ENCODE measurements at places on chromosomes 5 and 9. TPM values are rescaled to one million over a fixed set of nuclear protein-coding genes. Genes with fewer than 3 reads are reported as not detected.

ADAMTS12 gene
- polyA plus RNA-seq: 16.8 TPM

TAF1L gene
- polyA plus RNA-seq: 0.03 TPM

DNAJB5 gene
- polyA plus RNA-seq: 61.6 TPM

CA9 gene
- polyA plus RNA-seq: 0.87 TPM

SLC46A2 gene
- 0.10 TPM for polyA plus RNA-seq

CDH6 gene
- 3.0 TPM for polyA plus RNA-seq

KCNT1 gene
- 11.0 TPM for polyA plus RNA-seq

MAP3K1 gene
- 11.0 TPM for polyA plus RNA-seq

LURAP1L gene
- polyA plus RNA-seq: 10.9 TPM

HRCT1 gene
- 2.1 TPM for polyA plus RNA-seq

FOXD4L4 gene
- not detected for polyA plus RNA-seq

PRR16 gene
- 19.3 TPM for polyA plus RNA-seq

DNA sequence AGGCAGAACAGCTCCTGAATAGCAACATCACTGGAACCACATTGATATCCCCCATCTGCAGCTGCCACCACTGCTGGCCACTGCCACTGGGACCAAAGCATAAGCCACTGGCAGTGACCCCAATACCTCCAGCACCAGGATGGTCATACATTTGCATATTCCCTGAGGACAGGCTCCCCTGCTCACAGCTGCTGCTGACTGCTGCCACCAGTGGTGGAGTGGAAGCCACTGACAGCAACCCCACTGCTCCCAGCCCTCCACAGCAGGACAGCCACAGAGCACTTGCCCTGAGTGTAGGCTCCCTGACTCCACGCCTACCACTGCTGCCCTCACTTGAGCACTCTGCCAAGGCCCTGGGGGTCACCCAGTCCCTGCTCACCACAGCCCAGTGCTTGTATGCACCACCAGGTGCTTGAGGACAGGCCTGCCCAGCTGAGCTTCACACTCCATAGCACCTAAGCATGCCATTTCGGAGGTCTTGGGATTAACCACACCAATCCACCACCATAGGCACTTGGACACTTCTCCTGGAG, 327.4 kb upstream of the RPS23 start:
- no peak for DNase-seq

DNA sequence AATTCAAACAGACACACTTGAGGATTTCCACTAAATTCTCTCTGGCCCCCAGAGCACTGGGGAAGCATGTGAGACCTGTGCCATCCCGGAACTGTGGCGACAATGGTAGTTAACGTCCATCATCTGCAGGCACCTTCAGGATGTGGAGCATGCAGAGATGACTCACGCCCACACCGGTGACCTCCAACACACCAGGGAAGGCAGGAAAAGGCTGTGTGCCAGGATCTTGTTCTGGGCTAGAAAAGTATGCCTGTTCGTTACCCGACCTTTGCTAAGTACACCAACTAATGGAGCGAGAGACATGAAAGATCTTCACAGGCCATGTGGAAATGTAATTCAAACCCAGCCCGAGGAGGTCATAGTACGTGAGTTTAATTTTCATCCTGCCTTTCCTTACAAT, 208.8 kb downstream of the MELK start:
- DNase-seq: no peak

- DNase-seq: no peak
Measured at GRCh38 chr5:159324102-159324755, 6.1 kb downstream of the IL12B start.

GRCh38 chr5:51411921-51412325, 28.7 kb downstream of the ISL1 start:
- no peak for DNase-seq

DNA sequence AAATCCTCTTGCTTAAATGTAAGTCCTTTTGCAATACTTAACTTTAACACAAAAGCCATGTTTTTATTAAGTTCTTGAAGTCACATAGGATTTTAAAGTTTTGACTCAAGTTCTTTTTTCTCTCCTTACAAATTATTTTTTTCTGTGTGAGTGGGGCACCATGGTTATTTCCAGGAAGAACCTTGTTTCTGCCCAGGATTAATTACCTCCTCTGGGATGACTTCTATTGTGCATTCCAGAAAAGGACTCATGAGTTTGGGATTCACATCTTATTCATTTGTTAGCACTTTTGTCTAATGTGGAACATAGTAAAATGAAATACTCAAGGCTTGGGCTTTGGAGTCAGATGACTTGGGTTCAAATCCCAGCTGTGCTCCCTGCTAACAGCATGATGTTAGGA, 421.4 kb upstream of the WWC1 start:
- no peak for DNase-seq

DNA sequence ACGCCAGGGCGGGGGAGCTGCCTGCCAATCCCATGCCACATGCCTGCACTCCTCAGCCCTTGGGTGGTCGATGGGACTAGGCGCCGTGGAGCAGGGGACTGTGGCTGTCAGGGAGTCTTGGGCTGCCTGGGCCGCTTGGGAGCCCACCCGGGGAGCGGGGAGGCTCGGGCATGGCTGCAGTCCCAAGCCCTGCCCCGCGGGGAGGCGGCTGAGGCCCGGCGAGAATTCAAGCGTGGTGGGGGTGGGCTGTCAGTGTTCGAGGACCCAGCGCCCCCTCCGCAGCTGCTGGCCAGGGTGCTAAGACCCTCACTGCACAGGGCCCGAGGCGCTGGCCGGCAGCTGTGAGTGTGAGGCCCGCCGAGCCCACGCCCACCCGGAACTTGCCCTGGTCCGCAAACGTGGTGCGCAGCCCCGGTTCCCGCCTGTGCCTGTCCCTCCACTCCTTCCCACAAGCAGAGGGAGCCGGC, 83.2 kb upstream of the DMRTA1 start:
- DNase-seq: no peak

DNA sequence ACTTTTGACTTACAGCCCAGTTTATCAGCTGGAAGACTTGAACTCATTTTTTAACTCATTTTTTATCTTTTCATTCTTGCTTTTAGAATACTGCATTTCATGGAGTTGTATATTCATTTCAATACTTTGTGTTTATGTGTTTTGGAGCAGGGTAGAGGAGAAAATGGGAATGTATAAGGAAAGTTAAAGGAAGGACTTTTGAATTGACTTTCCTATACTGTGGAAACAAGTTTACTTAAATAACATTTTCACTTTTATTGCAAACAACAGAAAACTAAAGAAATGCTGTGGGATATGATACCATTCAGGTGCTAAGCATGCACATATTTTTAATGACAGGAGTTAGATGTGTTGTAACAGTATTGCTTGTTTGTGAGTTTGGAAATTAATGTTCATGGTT, 11.7 kb downstream of the NIPBL start:
- no peak for DNase-seq

DNA sequence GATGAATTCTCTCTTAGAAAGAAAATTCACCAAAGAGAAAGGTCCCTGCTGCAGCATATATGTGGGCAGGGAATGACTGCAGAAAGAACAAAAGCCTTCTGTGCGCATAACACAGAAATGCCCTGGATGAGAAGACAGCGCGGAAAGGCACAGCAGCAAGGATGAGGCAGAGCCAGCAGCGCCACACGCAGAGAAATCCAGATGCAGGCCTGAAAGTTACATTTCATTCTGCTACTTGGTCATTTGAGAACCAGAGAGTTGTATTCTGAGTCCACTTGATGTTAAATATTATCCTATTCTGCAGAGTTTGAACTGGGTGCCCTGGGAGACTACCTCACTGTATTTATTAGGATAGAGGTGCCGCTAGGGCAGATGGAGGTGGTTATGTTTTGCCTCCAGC, 68.5 kb downstream of the GLDC start:
- no peak for DNase-seq

DNA sequence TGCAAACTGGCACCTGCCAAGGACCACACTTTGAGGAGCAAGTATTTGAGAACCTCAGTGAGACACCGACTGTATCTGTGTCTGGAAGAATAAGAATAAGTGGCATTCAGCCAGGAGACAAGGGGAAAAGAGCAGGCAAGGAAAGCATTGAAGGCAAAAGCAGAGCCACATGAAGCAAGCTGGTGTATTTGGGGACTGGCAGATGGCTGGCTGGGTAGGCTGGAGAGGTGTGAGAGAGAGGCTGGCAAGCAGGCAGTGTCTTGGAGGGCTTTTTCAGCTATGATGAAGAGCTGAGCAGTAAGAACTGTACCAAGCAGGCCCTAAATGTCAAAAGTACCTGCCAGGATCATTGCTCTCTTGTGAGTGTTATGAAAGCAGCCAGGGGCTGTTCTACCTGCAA, 14.1 kb upstream of the C5orf58 start:
- no peak for DNase-seq

- DNase-seq: no peak
Measured at GRCh38 chr5:154794525-154795234, 39.5 kb downstream of the LARP1 start.

DNA sequence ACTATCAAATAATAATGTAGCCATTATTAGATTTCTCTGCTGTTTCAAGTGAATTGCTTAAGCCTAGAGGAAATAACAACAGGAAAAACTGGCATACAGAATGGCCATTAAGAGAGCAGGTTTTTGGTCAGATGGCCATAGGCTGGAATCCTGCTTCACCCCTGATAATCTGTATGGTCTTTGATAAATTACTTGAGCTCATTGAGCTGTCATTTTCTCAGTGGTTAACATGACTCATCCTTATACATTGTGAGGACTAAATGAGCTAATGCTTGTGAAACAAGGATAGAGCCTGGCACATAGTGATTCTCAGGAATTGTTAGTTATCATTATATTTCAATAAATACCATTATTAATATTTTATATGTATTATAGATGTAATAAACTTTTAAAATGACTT, 516.5 kb downstream of the KIF4B start:
- no peak for DNase-seq

DNA sequence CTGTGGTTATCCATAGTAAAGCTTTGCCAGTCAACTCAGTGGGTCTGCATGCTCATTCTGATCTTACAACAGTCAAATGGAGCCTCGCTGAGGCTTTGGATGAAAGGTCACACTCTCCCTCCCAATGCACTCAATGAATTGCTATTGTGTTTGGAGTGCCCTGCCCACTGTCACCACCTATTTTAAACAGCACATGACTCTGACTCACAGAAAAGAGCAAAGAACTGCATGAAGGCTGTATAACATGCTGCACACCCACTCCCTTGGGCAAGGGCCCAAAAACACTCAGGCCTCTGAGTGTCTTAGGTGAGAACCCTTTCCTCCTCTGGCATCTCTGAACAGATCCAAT, 118.7 kb upstream of the CCDC112 start:
- DNase-seq: no peak

GRCh38 chr5:172173564-172174153, 14.4 kb downstream of the STK10 start:
- DNase-seq: no peak

GRCh38 chr5:154077696-154078095, 38.9 kb downstream of the MFAP3 start:
- no peak for DNase-seq

DNA sequence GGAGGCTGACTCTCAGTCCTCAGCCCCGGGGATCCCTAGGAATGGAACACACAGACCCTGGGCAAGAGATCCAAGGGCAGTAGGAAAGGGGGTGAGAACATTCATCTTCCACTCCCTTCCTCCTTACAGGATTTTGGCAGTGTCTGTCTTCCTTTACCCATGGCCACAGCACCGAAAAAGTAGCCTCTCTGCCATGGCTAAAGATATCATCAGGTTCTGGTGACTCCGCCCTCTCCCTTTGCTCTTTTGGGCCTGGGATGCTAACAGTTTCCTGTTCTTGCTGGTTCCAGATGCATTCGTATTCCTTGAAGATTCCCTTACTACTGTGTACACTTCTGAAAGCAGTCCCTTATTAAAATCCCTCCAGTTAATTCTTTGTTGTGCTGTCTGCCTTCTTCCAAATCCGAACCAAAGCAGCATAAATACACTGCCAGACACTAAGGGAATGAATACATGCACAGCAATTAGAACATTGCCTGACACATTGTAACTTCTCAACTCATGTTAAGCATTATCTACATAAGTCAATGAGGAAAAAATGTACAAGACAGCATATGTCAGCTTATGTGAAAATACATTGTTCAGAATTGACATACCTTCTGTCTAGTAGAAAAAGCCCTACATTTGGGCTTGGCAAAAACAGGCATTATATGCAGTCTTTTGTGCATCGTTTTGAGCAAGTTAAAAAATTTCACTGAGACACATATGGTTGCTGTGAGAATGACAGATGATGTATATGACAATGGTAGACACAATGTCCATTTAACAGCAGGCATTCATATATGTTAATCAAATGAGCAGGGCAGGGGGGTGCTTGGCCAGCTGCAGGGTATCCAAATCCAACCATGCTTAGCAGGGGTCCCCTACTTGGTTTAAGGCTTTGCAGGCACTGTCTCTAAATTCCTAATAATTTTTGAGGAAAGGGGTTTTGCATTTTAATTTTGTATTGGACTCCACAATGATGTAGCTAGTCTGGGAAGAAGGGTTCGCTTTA, 58.8 kb upstream of the RAI14 start:
- DNase-seq: no peak

- no peak for DNase-seq
Measured at GRCh38 chr5:146785065-146785464, 93.5 kb downstream of the PPP2R2B start.

DNA sequence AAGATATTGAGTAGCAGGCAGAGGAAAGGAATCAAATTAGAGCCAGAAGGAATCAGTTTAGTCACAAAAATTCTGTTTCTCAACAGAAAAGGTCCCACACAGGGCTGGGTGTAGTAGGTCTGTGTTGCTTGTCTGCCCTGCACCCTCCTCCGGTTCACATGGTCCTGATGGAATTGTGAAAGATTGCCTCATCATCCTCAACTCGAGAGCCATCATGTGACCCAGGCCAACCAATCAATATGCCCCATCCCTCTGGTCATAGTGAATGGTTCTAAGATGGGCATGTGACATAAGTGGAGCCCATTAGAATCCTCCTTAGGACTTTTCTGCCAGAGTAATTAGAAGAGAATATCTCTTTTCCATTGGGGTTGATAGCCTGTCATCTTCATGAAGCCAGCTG, 56.7 kb upstream of the RAD23B start:
- DNase-seq: no peak

GRCh38 chr9:129405089-129405826, 215.6 kb downstream of the C9orf50 start:
- no peak for DNase-seq

GRCh38 chr5:31911291-31912265, 262.5 kb downstream of the GOLPH3 start:
- no peak for DNase-seq

- DNase-seq: no peak
Measured at GRCh38 chr9:32376285-32376684, 8.2 kb upstream of the ACO1 start.

GRCh38 chr9:122201641-122202040, 27.1 kb downstream of the LHX6 start:
- DNase-seq: no peak

DNA sequence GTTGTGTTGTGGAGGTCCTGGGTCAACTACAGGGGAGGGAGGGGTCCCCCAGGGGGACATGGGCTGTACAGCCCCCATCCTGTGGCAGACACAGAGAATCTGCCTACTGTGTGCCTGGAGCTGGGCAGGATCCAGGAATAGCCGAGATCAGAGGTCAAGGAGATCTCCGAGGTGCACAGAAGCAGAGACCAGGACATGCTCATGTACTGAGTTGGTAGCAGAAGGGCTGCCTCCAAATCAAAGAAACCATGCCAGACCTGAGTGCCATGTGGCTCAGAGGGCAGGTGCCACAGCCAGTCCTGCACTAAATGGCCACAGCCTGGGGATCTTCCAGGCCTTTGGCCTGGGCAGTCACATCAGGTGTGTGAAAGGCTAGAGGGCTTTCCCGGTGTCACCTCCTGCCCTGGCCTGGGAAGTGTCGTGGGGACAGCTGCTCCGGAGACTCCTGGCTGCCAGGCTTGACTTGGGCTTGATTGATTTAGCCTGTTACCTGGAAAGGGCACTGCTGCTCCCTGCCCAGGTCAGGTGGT, 27.8 kb downstream of the GSN start:
- no peak for DNase-seq

GRCh38 chr9:21095561-21095960, 17.8 kb upstream of the IFNB1 start:
- no peak for DNase-seq
